Adrenal gland (tissue), 19 donors: ENCODE measurements at places on chromosomes 4 and X. TPM values are rescaled to one million over a fixed set of nuclear protein-coding genes. Genes with fewer than 3 reads are reported as not detected.

The SSX2B gene
- not detected for total RNA-seq

The RNF150 gene
- 37.9 TPM for total RNA-seq

The LIMCH1 gene
- total RNA-seq, result 55.3 TPM

The RNF175 gene
- total RNA-seq, result not detected

The TMEM164 gene
- 26.4 TPM for total RNA-seq

DNA sequence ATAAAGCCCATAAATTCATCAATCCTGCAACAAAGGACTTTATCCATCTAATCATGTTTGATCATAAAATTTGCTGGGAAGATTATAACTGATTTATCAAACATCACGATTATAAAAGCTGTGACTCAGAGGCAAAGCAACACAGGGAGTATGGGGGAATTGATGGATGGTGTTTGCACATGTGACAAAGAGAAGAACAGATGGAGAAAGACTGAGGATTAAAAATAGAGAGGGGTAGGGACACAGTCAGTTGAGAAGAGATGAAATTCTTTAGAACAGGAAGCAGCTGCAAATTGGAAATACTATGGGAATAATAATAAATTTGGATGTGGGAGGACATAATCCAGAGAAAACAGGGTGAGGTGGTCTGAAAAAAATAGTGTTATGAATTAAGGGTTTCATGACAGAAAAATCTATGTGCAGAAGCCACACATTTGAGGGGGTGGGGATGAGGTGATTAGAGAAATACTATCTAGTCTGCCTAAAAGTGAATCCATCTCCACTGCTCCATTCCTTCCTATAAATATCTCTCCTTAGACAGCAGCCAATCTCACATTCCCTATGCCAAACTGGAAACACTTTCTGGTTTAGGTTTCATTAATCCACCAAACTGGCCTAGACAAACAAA is 6.2 kb downstream of the PRR32 start:
- H3K4me3 ChIP-seq, result no peak overlapping the region
- no peaks in the 10 kb centered on the region for H3K27me3 ChIP-seq
- DNase-seq, result no peak

DNA sequence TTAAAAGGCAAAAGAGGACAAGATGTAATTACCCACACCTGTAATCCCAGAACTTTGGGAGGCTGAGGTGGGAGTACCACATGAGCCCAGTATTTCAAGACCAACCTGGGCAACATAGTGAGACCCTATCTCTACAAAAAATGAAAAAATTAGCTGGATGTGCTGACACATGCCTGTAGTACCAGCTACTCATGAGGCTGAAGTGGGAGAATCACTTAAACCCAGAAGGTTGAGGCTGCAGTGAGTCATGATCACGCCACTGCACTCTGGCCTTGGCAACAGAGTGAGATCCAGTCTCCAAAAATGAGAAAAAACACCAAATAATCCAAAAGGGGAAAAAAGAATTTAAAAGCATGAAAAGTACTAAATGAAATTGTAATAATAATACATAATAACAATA is 30.8 kb downstream of the NR0B1 start:
- H3K27me3 ChIP-seq, result no peaks in the 10 kb centered on the region
- H3K4me1 ChIP-seq, result no peaks in the 10 kb centered on the region
- no peaks in the 10 kb centered on the region for H3K36me3 ChIP-seq
- H3K4me3 ChIP-seq, result no peak overlapping the region
- DNase-seq, result peak; percentile 54

DNA sequence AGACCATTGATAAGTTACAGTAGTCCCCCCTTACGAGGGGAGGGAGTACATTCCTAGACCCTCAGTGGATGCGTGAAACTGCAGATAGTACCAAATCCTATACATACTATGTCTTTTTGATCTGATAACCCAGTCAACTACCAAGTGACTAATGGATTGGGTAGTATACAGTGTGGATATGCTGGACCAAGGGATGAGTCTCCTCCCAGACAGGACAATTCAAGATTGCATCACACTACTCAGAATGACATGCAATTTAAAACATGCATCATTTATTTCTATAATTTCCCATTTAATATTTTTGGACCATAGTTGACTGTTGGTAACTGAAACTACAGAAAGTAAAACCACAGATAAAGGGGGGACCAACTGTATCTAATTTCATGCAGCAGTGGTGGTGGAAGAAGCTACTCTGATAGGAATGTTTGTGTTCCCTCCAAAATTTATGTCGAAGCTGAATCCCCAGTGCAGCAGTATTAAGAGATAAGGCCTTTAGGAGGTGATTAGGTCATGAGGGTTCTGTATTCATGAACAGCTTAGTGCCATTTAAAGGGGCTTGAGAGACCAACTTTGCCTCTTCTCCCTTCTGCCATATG is 11.9 kb downstream of the HADH start:
- DNase-seq, result no peak
- H3K36me3 ChIP-seq, result no peaks in the 10 kb centered on the region
- no peak overlapping the region for H3K27ac ChIP-seq
- H3K27me3 ChIP-seq, result no peaks in the 10 kb centered on the region
- peaks cover 14% of the 10 kb centered on the region for H3K4me1 ChIP-seq

GRCh38 chrX:99421796-99422195 is 988.3 kb downstream of the PCDH19 start:
- no peaks in the 10 kb centered on the region for H3K36me3 ChIP-seq
- DNase-seq, result no peak
- H3K27ac ChIP-seq, result no peak overlapping the region
- no peak overlapping the region for H3K4me3 ChIP-seq
- H3K27me3 ChIP-seq, result peaks cover 13% of the 10 kb centered on the region

DNA sequence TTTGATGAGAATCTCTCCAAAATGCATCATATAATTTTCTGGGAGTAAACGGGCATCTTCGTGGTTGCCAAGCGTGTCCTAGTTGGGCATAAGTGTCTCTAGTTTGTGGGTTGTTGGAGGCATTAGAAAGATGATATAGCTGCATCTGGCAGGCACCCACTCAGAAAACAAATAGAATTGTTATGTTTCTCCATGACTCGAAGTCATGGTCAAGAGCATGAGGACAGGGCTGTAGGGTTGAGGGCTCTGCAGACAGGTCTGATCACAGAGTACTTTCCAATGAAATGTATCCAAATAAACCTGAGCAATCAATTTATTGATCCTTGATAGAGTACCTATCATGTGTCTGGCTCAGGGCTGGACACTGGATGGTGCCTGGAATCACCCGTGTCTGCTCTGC is 82.7 kb downstream of the SORCS2 start:
- H3K27me3 ChIP-seq, result no peaks in the 10 kb centered on the region
- no peaks in the 10 kb centered on the region for H3K4me1 ChIP-seq
- no peak overlapping the region for H3K4me3 ChIP-seq
- H3K36me3 ChIP-seq, result no peaks in the 10 kb centered on the region
- no peak for DNase-seq

- DNase-seq, result no peak
- H3K27ac ChIP-seq, result no peak overlapping the region
- no peak overlapping the region for H3K4me3 ChIP-seq
- no peaks in the 10 kb centered on the region for H3K36me3 ChIP-seq
These were observed 194.2 kb downstream of the CLCN4 start for GRCh38 chrX:10350981-10351380.

- no peaks in the 10 kb centered on the region for H3K36me3 ChIP-seq
- H3K4me1 ChIP-seq, result no peaks in the 10 kb centered on the region
- no peaks in the 10 kb centered on the region for H3K27me3 ChIP-seq
These were observed 24.3 kb downstream of the RS1 start for GRCh38 chrX:18647621-18648020.

GRCh38 chrX:70439016-70439415 is 5.6 kb upstream of the DLG3 start:
- no peak overlapping the region for H3K27ac ChIP-seq
- H3K4me1 ChIP-seq, result no peaks in the 10 kb centered on the region
- H3K27me3 ChIP-seq, result peaks cover 26% of the 10 kb centered on the region
- H3K36me3 ChIP-seq, result no peaks in the 10 kb centered on the region
- H3K4me3 ChIP-seq, result no peak overlapping the region
- no peak for DNase-seq

DNA sequence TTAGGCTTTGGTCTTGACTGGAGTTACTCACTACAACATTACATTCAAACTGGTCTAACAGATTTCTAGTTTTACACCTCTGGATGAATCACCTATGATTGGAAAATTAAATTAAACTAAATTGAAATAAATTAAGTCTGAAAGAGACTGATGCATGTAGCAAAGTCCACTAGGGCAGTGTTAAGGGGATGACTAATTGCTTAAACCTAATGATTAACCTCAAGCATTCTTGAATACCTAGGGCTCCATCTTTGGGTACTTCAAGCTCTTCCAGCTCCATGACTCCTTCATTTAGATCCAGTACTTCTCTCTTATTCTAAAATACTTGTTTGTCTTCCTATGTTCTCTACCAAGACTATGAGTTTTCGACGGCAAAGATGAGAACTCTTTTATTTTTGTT is 86.8 kb downstream of the SH2D1A start:
- no peaks in the 10 kb centered on the region for H3K36me3 ChIP-seq
- H3K27me3 ChIP-seq, result peaks cover 6% of the 10 kb centered on the region
- no peaks in the 10 kb centered on the region for H3K4me1 ChIP-seq
- H3K4me3 ChIP-seq, result no peak overlapping the region

GRCh38 chr4:130485371-130485770 is 1389.4 kb downstream of the C4orf33 start:
- no peaks in the 10 kb centered on the region for H3K36me3 ChIP-seq
- no peak overlapping the region for H3K27ac ChIP-seq
- H3K4me1 ChIP-seq, result no peaks in the 10 kb centered on the region
- no peak for DNase-seq

DNA sequence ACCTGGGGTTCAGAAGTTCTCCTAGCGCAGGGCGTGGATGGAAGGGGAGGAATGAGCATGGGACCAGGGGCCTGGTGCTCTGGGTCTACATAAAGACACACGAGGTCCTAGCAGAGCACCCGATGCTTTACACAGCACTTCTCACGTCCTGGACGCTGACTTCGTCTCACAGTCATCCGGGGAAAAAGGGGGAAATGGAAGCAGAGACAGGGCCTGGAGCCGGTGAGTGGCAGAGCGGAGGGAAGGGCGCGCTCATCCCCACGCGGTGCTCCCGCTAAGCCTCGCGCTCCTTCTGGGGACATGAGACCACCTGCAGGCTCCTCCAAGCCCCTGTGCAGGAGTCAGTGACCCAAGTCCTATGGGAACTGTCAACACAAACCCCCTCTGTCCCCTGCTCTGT is 157.7 kb downstream of the AFAP1 start:
- H3K4me3 ChIP-seq, result no peak overlapping the region
- no peaks in the 10 kb centered on the region for H3K27me3 ChIP-seq
- peaks cover 14% of the 10 kb centered on the region for H3K4me1 ChIP-seq
- H3K27ac ChIP-seq, result peak overlapping the region; percentile 4
- no peaks in the 10 kb centered on the region for H3K36me3 ChIP-seq

- H3K4me1 ChIP-seq, result no peaks in the 10 kb centered on the region
- no peaks in the 10 kb centered on the region for H3K36me3 ChIP-seq
- no peak for DNase-seq
- H3K27me3 ChIP-seq, result no peaks in the 10 kb centered on the region
- H3K4me3 ChIP-seq, result no peak overlapping the region
These were observed 135.9 kb downstream of the GATB start for GRCh38 chr4:151624626-151625565.
